ENCODE measurements at places on chromosomes 6 and 20.

DNA sequence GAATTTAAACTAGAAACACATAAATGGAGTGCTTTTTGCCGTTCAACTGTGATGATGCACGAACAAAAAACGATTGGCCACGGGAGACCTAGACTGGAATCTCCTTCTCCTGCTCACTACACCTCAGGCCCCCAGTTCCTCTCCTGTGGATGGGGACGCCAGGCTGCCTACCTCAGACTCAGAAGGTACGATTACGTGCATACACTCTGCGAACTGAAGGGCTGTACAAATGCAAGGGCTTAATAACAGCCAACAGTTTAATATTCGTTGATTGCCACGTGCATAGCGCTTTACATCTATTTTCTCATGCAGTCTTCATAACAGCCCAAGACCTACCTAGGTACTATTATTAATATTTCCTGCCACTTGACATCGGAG lies 495 bp upstream of the ARMC2 start:
- no peak for DNase-seq

DNA sequence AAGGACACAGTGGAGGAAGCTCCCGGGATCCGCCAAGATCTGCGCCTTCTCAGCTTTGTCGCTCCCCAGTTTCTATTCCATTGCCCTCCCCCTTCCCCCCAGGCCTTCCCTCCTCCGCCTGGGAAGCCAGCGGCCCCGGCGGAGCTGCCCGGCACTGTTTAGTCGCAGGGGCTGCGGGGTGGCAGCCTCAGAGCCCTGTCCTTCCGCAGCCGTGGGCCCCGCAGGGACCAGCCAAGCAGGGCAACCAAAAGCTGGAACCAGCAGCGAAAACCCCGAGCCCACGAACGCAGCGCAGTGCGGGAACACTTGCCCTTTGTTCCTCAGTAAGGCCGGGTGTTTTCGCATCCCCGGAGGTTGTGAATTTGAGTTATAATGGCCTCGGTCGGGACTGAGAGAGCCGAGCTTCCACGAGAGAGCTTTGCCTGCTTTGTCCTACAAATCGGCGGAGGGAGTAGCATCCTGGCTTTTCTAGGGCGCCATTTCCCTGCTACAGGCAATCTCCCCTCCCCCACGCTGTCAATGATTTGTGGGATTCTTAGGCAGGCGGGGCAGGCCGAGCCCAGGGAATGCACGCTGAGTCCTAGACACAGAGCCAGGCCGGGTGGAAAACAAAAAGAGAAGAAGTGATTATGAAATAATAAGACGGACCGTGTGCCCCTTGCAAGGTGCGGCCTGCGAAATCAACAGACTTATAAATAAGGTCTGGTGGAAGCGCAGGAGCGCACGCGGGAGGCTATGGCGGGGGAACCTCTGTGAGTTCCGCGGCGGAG lies 4.0 kb upstream of the TUBB2B start:
- peak; percentile 52 for DNase-seq

GRCh38 chr6:100203400-100203799 lies 209.4 kb upstream of the MCHR2 start:
- DNase-seq: peak; percentile 90

DNA sequence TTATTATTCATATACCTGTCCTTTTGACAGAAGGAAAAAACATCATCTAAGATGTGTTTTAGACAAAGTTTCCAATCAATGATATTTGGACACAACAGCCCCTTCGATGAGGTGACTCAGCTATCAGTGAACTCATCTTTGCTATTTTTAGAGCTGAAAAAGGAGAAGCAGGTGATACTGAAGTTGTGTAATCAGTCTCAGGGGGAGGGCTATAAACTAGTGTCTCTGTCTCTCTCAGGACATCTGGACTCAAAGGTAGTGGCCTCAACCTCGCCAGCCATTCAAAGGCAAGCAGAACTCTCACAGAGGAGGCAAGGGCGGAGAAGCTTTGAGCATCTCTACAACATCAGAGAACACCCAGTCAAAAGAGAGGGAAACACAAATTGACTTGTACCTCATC lies 135.4 kb downstream of the BFSP1 start:
- DNase-seq: no peak

GRCh38 chr6:146361128-146361924 lies 182.3 kb upstream of the RAB32 start:
- DNase-seq: peak; percentile 51

DNA sequence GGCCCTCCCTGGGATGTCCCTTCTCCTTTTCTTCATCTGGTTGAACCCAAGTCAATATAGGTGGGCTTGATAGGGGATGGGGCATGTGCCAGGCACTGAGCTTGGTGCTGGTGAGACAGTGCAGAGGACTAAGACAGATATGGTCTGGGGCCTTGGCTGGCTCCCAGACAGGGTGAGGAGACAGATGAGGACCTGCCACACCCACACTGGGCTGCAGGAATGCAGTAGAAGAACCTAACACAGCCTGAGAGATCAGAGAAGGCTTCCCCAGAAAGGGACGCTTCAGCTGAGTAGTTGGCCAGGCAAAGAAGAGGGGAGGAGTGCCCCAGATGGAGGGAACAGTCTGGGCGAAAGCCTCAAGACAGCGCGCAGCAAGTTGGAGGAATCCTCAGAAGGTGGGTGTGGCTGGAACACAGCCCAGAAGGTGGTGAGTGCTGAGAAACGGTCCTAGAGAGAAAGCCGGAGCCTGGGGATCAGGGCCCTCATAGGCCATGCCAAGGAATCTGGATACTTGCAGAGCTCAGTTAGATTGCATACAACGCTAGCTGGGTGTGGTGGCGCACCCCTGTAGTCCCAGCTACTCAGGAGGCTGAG lies 26.4 kb downstream of the CD40 start:
- DNase-seq: peak; percentile 30

DNA sequence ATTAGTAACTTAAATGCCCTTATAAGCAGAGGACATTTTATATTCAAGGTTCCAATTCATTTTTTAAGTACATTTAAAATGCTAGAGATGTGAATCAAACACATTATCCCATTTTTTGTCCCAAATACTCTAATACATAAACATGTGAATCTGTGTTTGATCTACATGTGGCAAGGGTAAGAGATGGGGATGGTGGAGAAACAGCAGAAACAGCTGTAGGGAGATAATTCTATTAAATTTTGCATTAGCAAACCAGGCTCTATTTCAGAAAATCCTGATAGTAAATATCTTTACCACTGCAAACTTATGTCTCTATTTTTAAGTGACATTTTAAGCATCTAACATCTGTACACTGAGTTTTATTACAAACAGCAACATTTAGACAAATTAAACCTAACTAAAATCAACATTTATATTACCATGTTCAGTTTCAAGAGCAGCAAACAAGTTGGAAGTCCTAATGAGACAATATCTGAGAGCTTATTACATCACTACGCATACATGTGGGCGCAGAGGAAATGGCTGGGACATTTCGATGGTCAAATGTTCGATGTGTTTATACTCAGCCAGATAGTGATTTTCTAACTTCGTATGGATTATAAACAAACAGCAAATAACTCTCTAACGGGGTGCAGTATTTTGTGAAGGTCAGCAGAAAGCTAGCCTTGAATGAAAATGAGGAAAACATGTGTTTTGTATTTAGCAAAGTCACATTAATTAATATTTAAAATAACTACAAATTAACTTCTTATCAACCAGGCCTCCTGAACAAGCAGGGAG lies 165.1 kb downstream of the GJA1 start:
- no peak for DNase-seq

GRCh38 chr6:105898286-105898685 lies 187.8 kb upstream of the PRDM1 start:
- peak; percentile 65 for DNase-seq

GRCh38 chr6:8392569-8392968 lies 42.8 kb downstream of the SLC35B3 start:
- DNase-seq: no peak

- DNase-seq: no peak
These were observed 25.8 kb upstream of the KCNK5 start for GRCh38 chr6:39254999-39255535.

DNA sequence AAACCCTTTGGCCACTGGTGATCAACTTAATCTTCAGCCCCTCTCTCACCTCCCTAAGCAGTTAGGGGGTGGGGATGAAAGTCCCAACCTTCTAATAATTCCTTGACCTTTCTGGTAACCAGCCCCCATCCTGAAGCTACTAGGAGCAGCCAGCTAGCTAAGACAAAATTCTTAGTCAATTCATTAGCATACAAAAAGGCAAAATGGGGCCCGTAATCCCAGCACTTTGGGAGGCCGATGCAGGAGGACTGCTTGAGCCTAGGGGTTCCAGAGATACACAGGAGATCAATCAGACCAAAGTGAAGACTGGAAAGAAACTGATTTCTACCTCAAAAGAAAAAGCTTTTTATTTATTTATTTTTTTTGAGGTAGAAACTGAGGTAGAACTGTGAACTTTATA lies 1.8 kb downstream of the ASCC3 start:
- DNase-seq: no peak

DNA sequence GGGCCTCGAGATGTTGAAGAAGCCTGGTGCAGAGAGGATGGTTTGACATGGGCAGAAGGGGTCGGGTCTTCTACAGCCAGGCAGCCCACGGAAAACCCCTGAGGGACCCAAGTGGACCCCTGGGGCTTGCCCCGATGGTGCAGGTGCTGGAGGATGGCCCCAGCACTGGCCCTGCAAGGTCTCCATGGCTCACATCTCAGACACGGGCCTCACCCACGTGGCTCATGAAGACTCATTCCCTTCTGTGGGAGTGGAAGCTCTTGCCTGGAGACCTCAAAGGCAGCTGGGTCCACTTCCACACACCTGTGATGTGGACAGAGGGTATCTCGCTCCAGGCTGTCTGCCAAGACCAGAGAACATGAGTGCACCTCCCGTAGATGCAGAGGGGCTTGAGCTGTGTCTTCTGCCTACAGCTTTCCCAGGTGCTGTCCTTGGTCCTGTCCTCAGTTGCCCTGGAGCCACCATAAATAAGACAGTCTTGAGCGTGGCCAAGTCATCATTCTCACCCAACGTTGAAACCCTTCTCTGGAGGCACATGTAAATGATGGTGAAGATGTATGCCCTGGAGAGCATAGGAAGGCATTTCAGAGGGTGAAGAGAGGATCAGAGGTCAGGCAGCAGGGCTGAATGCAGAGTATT lies 108.0 kb downstream of the SYNDIG1 start:
- DNase-seq: no peak

DNA sequence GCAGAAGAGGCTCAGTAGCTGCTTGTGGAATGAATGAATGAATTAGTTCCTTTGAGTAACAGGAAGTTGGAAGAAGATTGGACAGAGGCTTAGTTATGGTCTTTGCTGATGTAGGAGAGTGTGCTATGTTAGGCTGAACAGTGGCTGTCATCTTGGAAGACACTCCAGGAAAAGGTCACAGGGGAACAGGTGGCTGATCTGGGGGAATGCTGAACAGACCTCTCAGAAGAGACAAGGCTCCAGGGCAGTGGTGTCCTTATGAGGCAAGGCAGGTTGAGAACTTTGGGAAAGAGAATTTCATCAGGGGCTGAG lies 62.3 kb downstream of the UTRN start:
- no peak for DNase-seq

DNA sequence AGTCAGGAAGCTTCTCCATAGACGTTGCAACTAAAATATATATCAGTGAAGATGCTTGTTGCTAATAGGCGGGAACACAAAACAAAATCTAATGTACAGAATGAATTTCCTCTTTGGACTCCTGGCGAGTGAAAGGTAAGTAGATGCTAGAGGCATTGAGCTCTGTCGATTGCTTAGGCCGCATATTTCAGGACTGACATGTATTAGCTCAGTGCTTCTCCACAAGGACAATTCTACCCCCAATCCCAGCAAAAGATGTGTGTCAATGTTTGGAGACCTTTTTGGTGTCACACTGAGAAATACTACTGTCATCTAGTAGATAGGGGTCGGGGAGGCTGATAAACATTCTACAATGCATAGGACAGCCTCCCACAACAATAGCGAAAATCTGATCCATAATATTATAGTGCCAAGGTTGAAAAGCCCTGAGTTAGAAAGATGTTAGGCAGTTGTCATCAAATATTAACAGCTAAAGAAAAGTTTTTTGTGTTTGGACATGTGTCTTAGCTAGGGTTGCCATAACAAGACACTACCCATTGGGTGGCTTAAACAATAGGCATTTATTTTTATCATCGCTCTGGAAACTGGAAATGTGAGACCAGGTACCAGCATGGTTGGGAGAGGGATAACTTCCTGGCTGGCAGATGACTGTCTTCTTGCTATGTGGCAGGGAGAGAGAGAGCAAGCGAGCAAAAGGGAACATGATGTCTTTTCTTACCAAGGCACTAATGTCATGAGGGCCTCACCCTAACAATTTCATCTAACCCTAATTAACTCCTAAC lies 48.0 kb upstream of the BCAS1 start:
- DNase-seq: no peak

- no peak for DNase-seq
These were observed 14.8 kb upstream of the TFAP2D start for GRCh38 chr6:50698546-50698945.

DNA sequence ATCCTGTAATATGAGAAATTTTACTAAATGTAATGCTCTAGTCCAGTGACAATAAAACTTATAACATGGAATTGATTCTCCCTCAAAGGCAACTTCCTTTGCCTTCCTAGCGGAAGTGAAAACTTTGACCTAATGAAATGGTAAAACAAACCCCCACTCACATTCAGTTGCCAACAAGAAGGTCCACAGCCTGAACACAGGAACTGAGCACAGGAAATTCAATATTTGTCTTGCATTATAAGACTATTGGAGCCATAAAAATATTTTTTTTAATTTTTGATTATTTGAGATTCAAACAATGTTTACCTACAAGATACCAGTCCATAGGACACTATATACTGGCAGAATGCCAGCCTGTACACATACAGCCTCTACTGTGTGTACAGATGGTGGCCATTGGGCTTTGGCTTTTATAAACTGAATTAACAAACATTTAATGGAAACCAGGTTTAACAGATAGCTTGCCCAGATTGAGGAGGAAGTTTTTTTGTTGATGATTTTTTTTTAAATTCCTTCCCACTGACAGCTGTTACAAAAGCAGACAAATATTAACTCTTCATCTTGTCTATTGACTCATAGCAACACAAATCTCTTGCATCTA lies 481.5 kb upstream of the JAG1 start:
- no peak for DNase-seq

DNA sequence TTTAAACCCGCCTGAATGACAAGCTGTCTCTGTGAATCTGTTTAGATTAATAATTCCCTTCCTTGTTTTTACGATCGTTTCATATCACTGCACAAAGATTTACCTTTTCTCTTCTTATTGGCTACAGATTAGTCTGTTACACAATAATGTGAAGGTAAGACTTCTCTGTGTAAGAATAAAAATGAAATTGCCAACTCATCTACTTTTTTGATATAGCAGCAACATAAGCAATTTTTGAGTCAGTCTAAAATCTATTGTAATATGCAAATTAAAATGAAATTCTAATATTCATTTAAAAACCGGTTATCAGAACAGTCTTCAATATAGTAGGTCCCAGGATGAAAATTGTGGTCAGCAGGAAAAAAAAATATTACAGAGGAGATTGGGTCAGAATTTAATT lies 155.2 kb downstream of the DOK5 start:
- DNase-seq: no peak

DNA sequence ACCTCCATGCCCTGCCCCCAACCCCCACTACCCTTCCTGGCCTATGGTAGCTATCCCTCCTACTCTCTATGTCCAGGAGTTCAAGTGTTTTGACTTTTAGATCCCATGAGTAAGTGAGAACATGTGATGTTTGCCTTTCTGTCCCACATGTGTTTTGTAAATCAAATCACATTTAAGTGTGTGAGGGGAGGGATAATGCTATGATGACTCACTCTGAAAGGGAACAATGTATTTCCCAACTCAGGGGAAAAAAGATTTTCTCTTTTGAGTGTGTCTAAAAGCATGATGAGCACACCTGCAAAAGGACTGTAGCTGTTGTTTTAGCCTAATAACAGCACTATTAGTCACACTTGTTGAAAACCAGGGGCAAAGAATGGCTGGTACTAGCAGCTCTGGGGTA lies 193.7 kb downstream of the GJA10 start:
- peak; percentile 96 for DNase-seq

GRCh38 chr6:71197780-71198179 lies 90.8 kb upstream of the OGFRL1 start:
- peak; percentile 45 for DNase-seq

Data from epithelial cell of esophagus (primary cell).